ENCODE measurements at places on chromosomes 6 and 20.

- no peak for DNase-seq
Observed at GRCh38 chr6:105057160-105057559, 100.3 kb downstream of the LIN28B start.

- DNase-seq, result no peak
Observed at GRCh38 chr6:46788791-46789190, 4.4 kb upstream of the MEP1A start.

DNA sequence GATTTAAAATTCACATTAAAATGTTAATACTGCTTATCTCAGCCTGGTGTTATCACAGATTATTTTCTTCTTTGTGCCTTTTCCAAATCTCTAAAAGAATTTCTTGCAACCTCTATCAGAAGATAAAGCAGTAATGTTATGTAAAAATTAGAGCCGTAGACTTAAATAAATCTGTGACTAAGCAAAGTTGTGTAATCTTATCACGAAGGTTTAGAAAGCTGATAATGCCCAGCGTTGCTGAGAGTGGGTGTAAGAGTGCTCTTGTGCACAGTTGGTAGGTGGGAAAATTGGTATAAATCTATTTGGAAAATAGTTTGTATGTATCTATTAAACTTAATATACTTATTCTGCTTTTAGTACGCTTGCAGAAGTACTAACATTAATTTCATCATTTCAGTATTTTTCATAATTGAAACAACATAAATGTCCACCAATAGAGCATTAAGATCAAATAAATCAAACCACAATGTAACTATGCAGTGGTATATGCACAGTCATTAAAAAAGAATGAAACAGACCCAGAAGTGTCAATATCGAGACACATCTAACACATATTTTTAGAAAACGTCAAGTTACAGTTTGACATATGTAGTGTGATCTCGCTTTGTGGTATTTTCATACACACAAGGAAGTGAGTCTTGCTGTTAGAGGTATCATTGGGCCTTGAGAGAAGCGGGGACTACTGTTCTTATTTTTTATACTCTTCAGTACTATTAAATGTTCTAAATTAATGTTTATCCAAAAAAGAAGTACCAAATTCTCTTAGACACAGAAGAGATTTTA lies 54.4 kb upstream of the PBOV1 start:
- DNase-seq, result no peak

- DNase-seq, result no peak
Observed at GRCh38 chr20:48530957-48531356, 296.8 kb downstream of the PREX1 start.

GRCh38 chr20:11936157-11936556 lies 18.5 kb downstream of the BTBD3 start:
- peak; percentile 71 for DNase-seq

DNA sequence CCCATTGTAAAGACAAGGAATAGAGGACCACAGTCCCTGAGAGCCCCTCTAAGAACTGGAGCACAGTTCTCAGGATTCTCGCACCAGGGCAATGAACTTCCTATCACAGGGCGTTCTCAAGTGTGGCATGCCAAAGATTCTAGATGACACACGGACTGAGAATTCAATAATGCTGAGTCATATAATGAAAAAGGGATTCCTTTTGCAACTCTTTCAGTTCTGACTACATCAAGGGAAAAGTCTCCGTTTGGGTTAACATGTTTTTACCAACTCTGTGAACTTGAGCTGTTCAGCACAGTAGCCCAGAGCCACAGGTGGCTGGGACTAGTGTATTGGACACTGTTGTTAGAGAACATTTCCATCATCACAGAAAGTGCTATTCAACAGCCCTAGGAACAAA lies 3.4 kb downstream of the MED20 start:
- no peak for DNase-seq

GRCh38 chr6:147159536-147160374 lies 44.5 kb upstream of the STXBP5 start:
- DNase-seq, result no peak

DNA sequence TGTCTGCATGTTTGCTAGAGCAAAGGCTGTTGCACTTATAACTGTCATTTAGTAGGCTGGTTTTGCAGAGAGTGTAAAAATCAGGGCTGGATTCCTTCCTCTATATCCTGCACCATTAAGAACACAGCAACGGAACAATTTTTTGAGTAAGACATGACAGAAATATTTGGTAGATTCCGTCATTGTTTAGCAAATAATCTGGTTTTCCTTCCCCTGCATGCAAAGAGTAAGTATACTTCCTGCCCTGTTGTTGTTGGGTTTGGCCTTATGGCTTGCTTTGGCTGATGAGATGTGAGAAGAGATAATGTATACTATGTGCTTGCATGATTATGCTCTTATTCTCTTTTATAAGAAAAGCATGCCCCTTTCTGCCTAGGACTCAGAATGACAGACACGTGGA lies 23.8 kb downstream of the MANEA start:
- no peak for DNase-seq

DNA sequence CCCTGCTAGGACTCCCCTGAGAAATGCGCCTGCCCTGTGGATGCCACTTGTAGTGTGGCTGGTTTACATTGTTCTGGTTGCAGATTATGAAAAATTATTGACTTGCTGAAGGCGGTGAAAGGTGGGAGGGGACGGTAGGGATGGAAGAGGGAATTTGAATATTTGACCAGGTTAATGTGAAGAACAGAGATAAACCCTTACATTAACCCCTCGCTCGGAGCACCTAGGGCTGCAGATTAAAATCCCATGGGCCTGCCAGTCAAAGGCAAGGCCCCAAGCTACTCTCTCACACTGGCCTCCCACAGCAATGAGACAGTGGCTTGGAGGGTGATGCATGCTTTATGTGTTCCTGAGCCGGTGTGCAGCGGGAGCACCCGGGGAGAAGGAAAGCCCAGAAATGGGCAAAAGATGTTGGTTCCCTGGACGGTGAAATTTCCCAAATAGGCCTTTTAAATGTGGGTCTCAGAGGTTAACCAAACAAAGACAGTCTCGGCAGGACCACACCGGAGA lies 2.5 kb downstream of the FOXF2 start:
- DNase-seq, result no peak

DNA sequence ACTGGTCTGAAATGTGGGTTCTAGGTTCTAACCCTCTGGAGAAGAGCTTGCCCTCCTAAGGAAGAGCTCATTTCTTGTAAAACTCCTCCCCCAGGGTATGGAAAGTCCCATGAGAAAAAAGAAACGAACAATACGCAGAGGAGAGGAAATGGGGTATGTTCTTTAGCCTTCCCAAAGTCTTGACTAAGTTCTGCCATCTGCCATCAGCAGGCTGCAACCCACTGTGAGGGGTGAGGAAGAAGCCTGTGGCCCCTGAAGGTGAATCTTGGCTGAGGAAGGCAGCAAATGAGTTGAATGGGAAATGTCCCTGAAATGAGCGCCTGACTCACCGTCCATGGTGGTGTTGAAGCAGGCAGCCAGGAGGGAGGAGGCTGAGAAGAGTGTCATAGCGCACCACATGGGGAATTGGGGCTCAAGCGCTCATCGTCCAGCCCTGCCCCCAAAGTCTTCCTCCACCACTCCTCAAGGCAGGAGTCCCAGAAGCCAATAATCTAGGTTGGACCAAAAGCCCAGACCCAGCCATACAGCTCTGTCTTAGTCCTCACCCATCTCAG lies 10.4 kb upstream of the MATN4 start:
- no peak for DNase-seq

DNA sequence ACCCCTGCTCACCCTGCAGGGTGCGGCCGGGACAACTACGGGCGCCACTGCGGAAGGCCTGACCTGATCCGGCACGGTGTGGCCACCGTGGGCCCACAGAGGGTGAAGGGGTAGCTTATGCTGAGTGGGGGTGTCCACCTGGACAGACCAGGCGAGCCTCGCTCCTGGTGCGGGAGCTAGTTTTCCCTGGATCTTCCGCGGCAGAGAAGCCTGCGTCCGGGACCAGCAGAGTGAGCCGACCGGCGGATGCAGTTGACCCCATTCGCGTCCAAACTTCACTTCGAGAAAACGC lies 38.2 kb downstream of the NCR2 start:
- no peak for DNase-seq

DNA sequence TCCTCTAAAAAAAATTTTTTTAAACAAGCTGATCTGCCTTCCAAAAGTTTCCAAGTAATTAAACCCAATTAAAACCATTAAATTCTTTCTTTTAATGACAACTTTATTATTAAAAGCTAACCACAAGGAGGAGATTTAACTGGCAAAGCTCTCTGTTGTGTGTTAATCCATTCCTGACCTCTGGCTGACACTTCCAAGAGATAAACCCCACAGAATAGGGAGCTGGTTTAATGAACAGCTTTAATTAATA lies 230.8 kb downstream of the EYA2 start:
- DNase-seq, result no peak

GRCh38 chr6:169184419-169184818 lies 69.2 kb downstream of the THBS2 start:
- DNase-seq, result no peak

DNA sequence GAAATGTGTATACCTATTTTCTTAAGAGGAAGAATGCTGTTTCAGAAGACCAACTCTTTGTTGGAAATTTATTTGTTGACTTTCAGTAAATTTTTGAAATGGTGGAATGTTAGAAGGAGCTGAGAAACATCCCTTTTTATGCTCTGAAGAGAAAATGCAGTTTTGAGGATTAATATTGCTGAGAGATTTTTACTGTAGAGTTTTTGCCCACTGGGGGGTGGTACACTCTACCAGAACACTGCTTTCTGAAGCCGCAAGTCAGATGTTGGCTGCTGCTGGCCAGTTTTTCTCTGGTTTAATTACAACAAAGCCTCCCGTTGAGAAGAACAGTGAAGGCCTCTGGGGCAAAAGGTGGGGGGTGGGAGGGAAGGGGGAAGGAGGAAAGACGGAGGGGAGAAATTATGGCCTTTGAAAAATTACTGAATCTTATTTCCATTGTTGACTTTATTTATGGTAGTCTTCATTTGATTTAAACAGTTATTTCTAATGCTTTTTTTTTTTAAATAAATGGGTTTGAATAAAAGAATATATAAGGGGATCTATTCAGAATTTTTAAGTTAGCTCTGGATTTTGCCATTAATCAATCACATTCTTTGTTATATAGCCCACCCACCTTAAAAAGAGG lies 3.0 kb downstream of the FLRT3 start:
- DNase-seq, result no peak

DNA sequence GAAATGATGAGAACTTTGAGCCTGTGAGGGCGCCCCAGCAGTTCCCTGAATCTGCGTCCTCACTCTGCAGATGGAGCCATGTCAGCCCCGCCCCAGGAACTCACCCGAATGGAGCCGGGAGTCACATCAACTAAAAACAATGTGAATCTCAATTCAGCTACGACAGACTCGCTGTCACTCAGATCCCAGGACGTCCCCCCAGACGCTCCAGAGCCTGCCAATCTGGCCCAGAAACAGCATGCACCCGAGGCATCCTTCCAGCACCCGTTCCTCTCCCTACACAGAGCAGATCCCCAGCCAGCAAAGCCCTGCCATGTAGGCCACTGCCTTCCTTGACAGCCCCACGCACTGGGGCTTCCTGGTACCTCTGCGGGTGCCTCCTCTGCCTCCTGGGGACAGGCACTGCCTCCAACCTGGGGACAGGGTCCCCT lies 248.0 kb downstream of the TTLL2 start:
- DNase-seq, result no peak

DNA sequence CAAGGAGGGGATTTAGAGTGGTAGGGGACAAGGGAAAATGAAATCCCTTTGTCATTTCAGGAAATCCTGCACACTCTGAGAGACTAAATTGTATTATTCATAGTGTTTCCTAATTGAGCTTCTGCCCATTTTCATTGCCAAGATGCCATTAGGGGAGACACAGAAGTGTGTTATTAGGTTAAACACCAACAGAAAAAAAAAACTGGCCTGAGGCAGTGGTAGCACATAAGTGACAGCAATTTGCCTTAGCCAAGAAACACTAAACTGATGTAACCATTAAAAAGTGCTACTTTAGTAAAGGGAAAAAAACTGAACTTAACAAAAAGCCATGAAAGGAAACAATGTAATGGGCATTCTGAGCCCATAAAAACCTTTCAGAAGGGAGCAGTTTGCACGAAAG lies 270.5 kb upstream of the PLN start:
- no peak for DNase-seq

DNA sequence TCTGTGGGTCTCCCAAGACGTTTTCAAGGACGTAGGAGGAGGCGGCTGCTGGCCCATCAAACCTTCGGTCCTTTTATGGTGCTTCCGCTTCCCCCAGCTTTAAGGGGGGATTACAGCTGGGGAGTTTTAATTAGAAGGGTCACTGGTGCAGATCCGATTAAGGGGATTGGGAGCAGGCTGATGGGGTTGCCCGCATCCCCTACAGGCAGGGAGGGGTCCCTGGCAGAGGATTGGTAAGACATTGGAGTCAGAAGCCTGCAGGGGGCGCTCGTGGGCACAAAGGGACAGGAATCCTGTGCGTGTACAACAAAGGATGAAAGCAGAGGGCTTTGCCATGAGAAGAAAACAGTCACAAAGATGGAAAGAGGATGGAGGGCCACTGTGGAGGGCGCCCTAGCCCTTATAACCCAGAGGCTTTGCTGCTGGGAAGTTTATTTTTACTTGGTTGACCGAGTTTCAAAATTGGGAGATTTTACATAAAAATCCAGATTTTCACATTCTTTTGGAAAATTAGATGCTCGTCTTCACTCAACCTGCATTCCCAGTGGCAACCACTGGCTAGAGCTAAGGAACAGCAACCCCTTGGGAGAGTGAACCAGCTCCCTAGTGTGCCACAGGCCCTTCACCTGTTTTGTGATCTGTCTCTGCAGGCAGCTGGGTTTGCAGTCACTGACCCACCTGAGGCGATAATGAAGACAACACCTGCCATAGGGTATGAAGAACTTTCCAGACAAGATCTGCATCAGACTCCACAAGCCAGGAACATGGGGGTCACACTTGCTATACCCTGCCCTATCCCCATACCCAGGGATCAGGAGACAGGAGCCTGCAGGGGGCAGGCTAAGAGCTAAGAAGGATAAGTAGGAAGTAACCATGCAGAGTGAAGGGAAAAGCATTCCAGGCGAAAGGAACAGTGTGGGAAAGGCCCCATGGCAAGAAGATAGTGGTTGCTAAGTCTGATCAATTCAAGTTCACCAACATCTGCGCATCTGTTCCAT lies 97.7 kb downstream of the KCNB1 start:
- peak; percentile 21 for DNase-seq

DNA sequence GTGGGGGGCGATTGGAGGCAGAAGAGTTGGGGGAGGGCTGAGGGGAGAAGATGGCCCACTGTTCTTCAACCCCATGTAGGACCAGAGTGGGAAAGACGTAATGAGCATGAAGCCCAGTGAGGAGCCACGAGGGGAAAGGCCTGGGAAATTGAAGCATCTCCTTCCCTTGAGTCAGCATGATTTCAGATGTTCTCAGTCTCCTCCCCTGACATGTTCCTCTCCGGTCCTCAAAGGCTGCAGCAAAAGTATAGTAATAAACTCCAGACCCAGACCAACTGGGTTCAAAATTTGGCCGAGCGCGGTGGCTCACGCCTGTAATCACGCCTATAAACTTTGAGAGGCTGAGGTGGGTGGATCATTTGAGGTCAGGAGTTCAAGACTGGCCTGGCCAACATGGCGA lies 1.9 kb upstream of the NFKBIE start:
- no peak for DNase-seq

GRCh38 chr20:48049641-48050040 lies 264.4 kb upstream of the SULF2 start:
- DNase-seq, result no peak
